Urothelium cell line (cell line): ENCODE measurements at places on chromosomes 1 and 21.

GRCh38 chr1:95007687-95008086, 65.1 kb downstream of the ALG14 start:
- no peak for DNase-seq

- no peak for DNase-seq
Observed at GRCh38 chr1:208465786-208466590, 221.8 kb upstream of the PLXNA2 start.

DNA sequence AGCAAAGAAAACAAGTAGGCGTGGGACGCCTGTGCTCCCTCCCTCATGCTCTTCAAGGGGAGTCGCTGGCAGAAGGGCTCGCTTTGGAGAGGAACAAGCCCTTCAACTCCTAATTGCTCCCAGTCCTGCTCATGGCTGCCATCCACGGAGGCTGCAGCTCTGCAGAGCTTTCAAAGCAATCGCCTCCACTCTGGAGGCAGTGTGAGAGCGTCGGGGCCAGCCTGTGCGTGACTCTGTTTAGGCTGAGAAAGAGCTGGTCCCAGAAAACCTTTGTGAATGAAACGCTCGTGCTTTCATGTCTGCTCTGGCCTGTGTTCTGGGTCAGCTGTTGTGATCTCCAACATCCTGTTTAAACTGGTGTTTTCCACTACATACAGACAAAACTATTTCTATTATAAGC, 23.9 kb upstream of the RUNX1 start:
- DNase-seq: no peak

GRCh38 chr1:80827666-80828065, 973.1 kb upstream of the ADGRL2 start:
- no peak for DNase-seq

GRCh38 chr1:11789126-11790067, 16.4 kb downstream of the MTHFR start:
- DNase-seq: no peak
